Fibroblast of mammary gland (primary cell): ENCODE measurements at places on chromosomes 12 and 14.

GRCh38 chr12:89468648-89469326 lies 55.8 kb downstream of the GALNT4 start:
- DNase-seq, result no peak

DNA sequence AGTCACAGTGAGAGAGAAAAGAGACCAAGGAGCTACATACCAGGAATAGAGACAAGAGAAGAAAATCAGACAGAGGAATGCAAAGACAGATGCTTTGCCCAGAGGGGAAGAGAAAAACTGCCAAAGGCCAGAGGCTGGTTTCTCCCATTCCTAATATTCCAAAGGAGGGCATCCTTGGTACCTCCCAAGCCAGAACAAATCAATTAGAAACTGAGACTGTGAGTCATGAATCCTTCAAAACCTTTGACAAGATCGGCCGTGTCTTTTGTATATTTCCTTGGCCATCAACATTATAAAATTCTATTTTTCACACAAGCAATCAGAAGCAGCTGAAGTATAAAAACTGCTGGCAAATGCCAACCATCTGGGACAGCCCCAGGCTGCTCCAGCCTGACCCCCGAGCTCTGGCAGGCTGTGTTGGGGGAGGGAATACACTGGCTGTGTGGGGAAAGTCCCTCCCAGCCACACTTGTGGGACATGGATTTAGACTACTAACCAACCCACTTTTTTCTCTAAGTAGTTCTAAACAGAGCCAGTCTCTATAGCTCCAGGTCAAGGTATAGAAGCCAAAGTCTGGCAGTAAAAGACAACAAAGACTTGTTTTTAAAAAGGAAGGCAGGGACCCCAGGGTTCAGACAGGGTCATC lies 13.7 kb downstream of the POMT2 start:
- no peak for DNase-seq

- DNase-seq, result peak; percentile 49
These were observed 5.2 kb downstream of the FRS2 start for GRCh38 chr12:69475237-69475975.

DNA sequence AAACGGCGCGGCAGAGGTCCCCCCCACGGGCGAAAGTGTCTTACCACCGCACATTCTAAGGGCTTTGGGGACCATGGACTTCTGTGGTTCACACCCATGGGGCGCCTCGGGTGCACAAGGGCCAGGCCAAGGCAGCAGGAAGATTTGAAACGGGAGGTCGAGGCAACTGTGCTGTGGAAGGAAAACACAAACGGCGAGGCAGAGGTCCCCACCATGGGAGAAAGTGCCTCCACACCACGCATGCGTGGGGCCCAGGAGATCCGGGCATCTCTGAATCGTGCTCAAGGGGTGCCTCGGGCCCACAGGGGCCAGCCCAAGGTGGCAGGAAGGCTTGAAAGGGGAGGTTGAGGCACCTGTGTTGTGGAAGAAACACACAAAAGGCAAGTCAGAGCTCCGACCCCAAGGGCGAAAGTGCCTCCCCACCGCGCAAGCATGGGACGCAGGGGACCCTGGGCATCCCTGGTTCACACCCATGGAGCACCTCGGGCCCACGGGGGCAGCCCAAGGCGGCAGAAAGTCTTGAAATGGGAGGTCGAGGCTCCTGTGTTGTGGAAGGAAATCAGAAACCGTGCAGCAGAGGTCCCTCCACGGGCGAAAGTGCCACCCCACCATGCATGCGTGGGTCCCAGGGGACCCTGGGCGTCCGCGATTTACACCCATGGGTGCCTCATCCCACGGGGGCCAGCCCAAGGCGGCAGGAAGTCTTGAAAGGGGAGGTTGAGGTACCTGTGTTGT lies 371.0 kb downstream of the ALG10 start:
- DNase-seq, result no peak

DNA sequence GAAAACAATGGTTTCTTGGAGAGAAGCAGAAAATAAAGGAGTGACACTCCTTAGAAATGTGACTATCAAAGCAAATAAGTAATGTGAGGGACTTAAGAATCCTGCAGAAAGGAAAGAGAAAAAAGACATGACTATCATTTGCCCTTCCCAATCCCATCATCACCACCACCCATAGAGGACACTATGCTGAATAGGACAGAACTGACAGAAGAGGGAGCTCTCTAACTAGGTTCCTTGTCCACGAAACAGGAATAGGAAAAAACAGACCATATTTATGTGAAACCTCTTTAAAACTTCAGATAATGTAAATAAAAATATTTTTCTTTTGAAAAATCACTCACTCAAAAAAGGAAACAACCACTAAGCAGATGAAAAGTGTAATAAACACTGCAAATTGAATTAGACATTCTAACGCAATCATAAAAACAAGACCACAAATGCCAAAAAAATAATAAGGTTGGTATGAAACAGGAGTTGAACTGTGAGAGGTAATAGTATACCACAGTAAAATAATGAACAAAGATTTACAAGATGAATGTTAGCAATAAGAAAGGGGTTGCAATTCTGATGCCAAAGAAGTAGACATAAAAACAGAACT lies 24.1 kb downstream of the KLRD1 start:
- DNase-seq, result peak; percentile 67

DNA sequence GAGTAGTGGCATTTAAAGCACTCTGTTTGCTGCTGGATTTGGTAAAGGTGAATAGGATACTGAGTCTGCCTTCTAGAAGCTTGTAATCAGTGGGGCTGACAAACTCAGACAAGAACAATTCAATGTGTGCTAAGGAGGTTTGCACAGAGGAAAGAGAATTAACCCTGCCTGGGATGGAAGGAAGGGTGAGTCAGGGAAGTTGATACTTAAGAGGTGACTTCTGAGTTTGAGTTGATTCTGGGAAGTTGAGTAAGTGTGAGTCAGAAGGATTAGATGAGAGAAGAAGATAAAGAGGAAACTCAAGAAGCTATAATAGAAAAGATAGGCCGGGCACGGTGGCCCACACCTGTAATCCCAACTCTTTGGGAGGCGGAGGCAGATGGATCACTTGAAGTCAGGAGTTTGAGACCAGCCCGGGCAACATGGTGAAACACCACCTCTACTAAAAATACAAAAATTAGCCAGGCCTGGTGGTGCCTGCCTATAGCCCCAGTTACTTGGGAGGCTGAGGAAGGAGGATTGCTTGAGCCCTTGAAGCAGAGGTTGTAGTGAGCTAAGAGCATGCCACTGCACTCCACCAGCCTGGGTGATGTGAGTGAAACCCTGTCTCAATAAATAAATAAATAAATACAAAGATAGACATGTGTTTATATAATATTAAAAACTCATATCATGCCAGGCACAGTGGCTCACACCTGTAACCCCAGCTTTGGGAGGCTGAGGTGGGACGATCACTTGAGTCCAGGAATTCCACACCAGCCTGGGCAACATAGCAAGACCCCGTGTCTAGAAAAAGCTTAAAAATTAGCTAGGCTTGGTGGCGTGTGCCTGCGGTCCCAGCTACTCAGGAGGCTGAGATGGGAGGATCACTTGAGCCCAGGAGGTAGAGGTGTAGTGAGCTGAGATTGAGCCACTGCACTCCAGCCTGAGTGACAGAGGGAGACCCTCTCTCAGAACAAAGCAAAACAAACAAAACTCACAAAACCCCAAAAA lies 126.8 kb upstream of the CPM start:
- DNase-seq, result peak; percentile 97

- DNase-seq, result no peak
These were observed 255.6 kb downstream of the NRXN3 start for GRCh38 chr14:78425782-78426181.

- peak; percentile 63 for DNase-seq
These were observed 4.6 kb upstream of the SEC23A start for GRCh38 chr14:39107591-39107996.

DNA sequence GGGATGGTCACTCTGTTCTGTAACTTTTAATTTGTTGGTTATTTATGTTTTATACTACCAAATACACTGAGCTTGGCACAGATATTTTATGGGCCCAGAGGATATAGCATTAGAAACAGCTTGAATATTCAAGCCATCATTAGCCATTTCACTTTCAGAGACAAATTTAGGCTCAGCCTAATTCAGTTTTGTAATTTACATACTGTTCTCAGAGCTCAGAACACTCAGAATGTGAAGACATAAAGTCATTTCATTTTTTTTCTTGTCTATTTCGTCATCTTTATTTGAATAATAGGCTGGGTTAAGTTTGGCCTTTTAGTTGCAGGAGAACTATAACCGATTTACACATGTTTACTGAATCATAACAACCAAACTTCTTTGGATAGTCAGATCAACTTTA lies 361.7 kb downstream of the SNAPC1 start:
- no peak for DNase-seq

DNA sequence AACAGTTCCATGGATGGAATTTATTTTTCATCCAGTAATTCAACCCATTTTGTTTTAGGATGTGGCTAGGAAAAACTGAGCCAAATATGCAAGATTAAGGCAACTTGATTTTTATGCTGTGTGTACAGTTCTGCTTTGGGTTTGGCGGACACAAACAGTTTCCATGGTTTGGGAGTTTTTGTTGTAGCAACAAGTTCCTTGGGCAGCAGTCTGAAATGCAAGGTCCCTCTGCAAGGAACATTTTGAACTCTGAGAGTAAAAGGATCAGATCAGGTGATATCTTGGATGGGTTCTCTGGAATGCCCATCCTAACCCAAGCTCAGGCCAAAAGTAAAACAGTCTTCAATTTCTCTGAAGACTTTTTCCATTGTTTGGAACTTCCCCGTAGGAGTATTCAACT lies 161.2 kb downstream of the TMX1 start:
- peak; percentile 28 for DNase-seq

- peak; percentile 10 for DNase-seq
These were observed 441.8 kb downstream of the TMTC2 start for GRCh38 chr12:83128540-83128939.

GRCh38 chr12:9760120-9760519 lies 581 bp downstream of the CD69 start:
- DNase-seq, result no peak

DNA sequence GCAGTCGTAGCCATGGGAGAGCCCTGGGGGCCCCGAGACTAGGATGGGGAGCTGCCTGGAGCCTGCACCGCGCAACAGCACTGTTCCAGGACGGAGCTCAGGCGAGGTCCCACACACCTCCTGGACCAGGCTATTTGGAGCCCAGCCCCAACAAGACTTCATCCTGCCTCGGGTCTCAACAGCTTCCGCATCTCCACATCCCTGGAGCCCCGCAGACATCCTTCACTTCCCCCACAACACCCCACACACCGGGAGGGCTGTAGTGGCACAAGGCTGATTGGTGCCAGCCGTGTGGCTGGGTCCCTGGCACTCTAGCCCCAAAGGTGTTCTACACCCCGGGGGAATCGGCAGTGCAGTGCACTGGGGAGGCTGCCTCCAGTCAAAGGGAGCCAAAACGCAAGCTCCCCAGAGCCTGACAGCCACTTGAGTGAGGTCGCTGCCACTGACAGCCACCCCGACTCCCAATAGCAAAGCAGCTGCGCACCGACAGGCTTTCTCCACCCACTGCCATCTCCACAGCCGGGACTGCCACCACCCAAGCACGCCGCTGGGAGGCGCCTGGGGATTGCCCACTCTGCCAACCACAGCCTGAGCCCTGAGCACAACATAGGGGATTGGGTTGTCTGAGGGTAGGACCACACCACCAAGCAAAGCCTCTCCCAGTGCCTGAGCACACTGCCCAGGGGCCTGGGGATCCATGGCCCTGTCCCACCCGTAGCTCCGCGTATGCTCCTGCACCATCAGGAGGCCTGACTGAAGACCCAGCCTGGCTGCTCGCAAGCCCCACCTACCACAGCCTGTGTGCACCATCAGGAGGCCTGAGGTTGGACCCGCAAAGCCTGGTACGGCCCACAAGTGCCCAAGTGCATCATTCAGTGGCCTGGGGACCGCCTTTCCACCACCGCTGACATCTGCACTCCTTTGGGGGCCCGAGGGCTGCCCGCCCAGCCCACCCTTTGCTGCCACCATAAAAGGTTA lies 13.2 kb upstream of the KLRF1 start:
- peak; percentile 42 for DNase-seq

DNA sequence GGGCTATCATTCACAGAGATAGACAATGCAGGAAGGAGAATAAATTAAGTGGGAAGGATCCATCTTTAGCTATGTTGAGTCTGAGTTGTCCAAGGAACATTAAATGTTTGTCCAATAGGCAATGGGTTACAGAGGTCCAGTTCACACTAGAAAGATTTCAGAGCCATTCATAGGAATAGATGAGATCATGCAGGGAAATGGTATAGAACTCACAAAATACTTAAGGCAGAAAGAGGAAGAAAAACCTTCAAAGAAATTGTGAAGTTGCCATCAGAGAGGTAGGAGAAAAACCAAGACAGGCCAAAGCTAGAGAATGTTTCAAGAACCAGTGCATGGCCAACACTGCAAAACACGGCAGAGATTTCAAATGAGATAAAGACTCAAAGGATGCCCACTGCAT lies 94.1 kb downstream of the PHLDA1 start:
- no peak for DNase-seq

- peak; percentile 33 for DNase-seq
These were observed 19.7 kb downstream of the FOS start for GRCh38 chr14:75298187-75298965.

DNA sequence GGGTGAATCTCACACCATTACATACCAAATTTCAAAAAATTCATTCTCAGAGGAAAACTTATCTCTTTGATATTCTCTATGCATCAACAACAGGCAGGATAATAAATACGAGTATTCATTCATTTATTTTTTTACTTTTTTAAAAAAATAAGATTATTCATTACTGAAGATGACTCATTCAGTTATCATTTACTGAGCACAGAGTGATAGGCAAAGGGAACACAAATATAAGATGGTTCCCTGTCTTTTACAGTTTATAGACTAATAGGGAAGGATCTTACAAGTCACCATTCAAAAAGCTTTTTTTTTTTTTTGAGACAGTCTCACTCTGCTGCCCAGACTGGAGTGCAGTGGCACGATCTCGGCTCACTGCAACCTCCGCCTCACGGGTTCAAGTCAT lies 5.0 kb upstream of the PABPN1 start:
- DNase-seq, result no peak

DNA sequence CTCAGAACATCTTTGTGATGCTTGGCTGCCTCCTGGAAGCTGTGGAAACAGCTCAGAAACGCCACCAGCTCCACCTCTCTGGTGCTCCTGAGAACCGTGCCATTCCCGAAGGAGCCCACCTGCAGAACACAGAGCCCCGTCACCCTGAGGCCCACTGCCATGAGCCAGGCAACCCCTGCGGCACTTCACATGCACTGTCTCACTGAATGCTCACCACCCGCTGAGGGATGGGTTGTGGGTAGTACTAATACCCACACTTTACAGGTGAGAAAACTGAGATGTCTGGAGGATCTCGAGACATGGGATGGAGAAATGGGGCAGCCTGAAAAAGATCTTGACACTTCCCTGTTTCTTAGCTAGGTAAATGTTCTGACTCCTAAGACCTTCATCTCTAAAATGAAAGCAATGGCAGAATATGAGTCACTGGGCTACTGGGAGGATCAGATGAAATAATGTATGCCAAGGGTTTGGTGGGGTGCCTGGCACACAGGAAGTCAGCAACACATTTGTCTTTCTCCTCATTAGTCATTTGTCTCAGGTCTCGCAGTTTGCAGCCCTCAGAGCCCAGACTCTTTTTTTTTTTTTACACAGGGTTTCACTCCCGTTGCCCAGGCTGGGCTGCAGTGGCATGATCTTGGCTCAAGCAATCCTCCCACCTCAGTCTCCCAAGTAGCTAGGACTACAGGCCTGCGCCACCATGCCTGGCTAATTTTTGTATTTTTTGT lies 5.3 kb downstream of the OASL start:
- DNase-seq, result peak; percentile 61
